ENCODE measurements at places on chromosomes 2 and 18.

DNA sequence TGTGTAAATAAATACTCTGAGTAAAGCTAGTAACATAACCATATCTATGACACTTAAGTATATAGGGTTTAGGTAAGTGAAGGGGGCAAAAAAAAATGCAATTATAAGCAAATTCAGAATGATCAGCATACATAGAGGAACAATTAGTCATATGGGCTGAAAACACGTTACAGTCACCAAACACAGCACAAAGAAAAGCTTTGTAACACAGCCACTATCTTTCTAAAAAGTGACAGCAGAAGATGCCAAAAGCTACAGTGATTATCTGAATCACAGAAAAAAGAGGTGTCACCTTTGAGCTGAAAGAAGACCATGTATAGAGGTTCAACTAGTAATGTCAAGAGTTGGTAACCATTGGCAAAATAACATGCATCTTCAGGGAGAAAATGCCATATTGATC lies 115.5 kb downstream of the ERBB4 start:
- no peak for DNase-seq

DNA sequence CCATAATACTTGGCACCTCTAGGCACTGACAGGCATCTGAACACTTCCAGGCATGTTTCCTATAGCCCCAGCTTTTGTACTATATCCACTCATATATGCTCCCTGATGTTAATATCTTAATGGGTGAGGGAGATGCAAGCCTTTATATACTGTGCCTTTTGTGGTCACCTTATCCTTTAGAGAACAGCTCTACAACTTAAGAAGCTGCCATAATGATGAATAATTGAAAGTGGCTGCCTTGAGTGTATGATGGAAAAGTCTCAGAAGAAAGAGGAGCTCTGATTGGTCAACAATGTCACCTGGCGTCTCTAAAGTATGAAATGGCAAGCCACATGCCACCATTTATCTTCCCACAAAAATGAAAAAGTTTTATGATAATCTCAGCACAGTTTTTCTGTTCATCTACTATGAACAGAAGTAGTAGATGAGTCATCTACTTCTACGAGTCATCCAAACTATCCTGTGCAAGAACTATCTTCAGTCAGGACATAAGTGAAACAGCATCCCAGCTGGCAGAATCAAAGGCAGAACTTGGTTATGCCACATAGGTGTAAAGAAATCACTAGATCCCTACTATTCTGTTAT lies 997.9 kb upstream of the CELF4 start:
- no peak for DNase-seq

DNA sequence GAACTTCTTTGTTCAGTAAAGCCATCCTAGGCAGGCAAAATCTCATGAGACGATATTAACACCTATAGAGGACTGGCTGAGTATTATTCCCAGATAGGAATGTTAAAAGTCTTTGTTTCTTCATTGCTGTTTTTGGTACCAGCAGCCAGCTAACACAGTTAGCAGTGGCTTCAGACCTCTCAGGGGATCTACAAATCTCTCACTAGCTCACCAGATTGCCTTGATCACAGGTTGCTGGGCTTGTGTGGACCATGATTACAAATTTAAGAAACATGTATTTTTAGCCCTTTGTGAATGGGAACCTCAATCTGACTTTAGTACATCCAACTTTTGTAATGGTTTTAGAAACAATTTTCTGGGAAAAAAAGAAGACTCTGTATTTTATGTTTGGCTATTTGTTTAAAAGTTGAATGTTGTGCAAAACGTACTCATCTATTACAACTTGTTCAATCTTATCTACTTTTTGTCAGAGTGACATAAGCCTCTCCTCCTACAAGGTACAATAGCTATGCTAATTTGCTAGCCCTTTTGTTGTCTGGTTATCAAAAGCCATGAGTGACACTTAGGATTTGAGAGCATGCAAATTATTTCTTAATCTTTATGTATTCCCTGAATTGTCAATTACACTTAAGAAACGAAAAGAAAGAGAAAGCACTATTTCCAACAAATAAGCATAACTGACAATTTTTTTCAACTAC lies 693.1 kb downstream of the ERBB4 start:
- DNase-seq = no peak

DNA sequence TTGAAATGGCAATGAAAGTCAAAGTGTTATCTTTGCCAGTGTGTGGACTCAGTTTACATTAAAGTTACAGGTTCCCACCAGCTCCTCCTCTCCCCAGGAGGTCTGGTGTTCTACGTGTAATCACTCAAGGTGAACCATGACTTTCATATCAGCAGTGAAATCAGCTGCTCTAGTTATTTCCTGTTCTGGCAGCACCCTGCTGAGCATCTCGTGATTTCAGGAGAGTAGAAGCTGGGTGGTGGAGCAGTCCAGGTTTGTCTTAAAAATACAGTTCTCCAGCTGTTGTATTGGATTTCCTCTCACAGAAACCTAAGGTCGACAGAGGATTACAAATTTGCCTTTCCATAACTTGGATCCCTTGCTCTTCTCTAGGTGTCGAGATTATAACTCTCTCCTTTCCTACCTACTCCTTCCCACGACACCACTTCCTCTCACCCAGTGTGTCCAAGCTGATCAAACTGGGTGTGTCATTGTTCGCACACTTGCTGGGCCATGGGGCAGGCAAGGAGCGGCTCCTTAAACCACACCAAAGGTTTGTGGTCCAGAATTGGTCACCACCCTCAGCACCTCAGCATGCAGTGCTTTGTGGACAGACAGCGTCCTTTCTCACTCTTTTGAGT lies 13.0 kb upstream of the ARHGAP25 start:
- DNase-seq = peak; percentile 34

DNA sequence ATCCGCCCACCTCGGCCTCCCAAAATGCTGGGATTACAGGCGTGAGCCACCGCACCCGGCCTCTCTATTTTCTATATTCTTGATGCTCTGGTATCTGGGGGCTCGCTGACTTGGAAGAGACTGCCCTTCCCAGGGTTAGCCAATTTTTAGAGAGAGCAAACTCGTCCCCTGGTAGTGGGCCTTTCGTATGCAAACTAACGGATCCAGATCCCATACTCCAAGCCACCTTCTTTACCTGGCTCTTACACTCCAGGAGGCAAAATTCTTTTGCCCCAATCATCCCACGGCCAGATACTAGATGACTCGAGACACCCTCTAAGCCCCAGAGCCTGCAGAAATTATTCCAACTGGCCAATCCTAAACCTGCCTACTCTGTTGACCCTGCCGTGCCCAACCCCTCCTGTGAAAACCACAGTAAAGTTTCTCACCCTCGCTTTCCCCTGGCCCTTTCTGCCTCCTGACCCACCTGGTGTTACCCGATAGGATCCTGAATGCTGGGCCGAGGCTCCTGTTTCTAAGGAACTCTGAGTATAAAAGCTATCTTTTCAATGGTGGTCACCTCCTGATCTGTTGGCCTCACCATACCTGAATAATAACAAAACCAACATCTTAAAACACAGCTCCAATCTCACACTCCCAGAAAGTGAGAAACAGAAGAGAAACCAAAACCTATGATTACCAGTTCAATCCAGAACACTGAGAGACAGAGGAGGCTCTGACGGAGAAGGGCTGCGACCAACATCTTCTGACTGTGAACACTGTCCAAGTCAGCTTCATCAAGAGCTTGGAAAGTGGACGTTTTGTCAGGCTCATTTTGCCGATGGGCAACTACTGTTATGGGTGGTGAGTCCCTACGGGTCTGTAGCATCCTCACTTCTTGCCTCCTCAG lies 57.6 kb upstream of the ZNF532 start:
- no peak for DNase-seq

DNA sequence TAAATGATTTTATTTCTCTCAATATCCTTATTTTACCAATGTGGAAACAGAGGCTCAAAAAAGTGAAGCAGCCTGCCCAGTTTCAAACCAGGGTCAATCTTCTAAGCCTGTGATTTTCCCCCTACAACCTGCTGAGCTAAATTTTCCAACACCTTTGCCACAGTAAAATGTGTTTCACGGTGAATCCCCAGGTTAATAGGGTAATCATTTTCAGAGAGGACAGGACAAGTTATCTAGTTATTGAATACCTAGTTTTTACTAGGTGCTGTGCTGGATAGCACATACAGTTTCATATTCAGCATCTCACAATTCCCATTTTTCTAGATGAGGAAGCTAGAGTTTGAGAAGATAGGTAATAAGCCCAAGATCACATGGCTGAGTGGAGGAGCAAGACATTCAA lies 236.6 kb downstream of the PTH2R start:
- DNase-seq = no peak

GRCh38 chr2:192194866-192195547 lies at the start of gene TMEFF2:
TMEFF2 (minus strand) TSS chr2:192194933; CDS start chr2:192194524, 409 bp downstream.
- DNase-seq = peak; percentile 59

GRCh38 chr2:141109633-141110032 lies 1021.2 kb downstream of the LRP1B start:
- no peak for DNase-seq

- DNase-seq = no peak
Observed at GRCh38 chr18:35463050-35463449, 34.7 kb downstream of the INO80C start.

GRCh38 chr18:75474332-75474731 lies 46.8 kb upstream of the SMIM21 start:
- no peak for DNase-seq

- no peak for DNase-seq
Observed at GRCh38 chr2:274503-274902, 9.8 kb downstream of the ACP1 start.

- no peak for DNase-seq
Observed at GRCh38 chr2:1082456-1083205, 132.0 kb downstream of the SNTG2 start.

- DNase-seq = no peak
Observed at GRCh38 chr2:9824956-9825720, 18.1 kb upstream of the TAF1B start.

DNA sequence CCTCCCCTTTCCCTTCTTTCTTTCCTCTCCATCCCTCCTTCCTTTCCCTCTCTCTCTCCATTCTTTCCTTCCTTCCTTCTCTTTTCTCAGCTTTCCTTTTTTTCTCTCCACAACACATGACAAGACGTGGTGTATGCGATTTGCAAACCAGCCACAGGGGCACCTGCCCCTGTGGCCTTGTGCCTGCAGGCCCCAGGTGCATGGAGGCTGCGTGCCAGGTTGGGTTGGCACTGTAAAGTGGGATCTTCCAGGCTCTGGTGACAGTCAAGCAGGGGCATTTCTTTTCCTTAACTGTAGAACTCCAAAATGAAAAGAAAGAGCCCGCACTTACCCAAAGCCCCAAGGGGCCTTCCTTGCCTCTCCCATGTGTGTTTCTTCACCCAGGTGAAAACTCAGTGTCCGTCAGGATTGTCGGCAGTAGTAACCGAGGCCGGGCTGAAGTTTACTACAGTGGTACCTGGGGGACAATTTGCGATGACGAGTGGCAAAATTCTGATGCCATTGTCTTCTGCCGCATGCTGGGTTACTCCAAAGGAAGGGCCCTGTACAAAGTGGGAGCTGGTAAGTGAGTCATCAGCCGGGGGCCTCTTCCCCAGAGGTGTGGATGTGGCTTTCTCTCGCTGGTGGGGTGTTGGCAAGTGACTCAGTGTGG lies 50.9 kb downstream of the MARCO start:
- DNase-seq = no peak

DNA sequence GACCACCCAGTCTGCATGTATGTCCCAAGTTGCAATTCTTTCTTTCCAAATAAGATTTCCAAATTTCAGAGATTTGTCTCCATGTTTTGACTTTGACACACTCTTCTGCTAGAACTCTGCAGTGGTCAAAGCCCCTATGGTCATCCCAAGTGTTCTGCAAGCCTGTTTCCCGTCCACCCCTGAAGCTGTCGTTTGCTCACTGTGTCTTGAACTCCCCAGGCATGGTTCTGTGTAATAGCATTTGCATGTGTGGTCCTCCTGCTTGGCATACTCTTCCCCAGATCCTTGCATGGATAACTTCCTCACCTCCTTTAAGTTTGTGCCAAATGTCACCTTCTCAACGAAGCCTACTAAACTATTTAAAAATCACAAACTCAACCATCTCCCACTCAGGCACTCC lies 3.9 kb upstream of the MTLN start:
- DNase-seq = no peak

GRCh38 chr18:36766836-36767235 lies 62.0 kb downstream of the TPGS2 start:
- DNase-seq = no peak

GRCh38 chr18:36772241-36772723 lies 56.5 kb downstream of the TPGS2 start:
- DNase-seq = no peak

GRCh38 chr18:57834616-57835015 lies 31.5 kb upstream of the ATP8B1 start:
- no peak for DNase-seq

DNA sequence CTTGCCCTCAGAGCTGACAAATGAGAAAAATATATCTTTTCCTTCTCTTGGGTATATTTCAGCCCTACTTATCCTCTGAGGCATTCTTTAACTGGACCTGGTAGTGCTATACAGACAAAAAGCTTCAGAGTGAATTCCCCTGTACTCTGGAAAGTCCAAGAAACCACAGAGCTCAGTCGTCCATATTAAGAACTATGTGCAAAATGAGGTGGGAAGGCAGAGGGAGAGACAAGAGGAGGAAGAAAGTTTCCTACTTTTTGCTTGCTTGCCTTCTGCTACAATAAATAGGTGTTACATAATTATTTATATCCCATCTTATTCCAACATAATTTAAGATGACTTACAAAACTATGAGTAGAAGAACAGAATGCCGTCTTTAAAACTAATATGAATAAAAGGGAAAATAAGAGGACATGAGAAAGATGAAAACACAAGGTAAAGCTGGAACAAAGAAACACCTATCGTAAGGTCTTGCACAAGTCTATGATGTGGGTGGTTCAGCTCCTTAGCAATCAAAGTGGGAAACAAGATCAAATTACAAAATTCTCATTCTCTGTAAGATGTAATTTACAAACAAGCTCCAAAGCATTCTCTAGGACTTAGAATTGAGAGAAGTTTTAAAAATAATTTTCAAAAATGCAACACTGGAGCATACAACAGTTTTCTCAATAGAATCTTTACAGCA lies 97.9 kb downstream of the BAZ2B start:
- no peak for DNase-seq
